Chondrocyte (in vitro differentiated cells): ENCODE measurements at places on chromosomes 2 and 18. TPM values are rescaled to one million over a fixed set of nuclear protein-coding genes. Genes with fewer than 3 reads are reported as not detected.
A peak's percentile ranks its signal among the peaks of the same experiment; 100 is the strongest.

DNA sequence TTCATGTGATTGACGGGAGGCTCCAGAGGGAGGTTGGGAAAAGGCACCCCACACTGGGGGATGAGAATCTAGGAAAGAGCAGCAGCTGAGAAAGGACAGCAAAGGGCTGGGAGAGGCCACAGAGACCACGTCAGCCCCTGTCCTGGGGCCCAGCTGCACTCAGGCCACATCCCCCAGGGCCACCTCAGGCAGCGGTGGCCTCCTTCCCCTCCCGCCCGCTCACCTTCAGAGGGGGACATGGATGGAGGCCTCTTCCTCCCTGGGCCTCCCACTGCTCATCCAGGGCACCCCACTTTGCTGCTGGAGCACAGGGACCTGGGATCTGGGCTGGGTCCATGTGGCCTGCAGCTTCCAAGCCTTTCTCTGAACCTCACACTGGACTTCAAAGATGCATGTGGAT lies 199.8 kb upstream of the HDAC4 start:
- peak; percentile 73 for DNase-seq
- H3K4me3 ChIP-seq: no peak overlapping the region
- no peaks in the 10 kb centered on the region for H3K36me3 ChIP-seq
- peaks cover 7% of the 10 kb centered on the region for H3K27me3 ChIP-seq

DNA sequence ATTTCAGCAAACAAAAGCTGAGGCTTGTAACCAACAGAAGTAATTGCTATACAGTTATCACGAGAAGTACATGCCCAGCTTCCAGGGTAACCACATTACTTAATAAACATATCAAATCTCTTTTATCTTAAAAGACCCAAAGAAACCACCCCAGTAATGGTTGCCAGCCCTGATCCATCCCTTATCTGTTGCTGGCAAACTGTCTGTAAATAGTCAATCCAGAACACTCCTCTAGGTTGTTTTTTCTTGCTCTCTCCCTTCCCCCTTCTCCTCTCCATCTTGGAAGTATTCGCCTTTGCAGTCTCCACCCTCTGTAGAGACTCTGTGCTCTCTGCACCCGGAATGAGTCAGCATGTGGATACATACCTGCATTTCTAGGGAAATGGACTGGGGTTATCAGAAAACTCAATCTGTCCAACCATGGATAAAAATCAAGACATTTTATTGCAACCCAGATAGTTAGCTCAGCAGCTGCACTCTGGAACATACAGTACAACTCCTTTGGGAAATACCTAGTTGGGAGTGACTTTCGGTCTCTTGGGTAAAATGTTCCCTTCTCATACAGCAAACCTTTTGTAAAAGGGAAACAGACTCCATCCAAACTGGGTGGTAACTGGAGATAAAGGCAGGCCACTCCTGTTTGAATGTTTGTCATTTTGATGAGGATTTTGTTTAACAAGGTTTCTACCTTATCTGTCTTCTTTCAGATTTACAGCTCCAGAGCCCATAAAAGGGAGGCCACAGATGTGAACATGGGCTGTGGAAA lies 123.5 kb upstream of the FOSL2 start:
- H3K27ac ChIP-seq: peak overlapping the region; percentile 34
- H3K27me3 ChIP-seq: no peaks in the 10 kb centered on the region
- no peaks in the 10 kb centered on the region for H3K36me3 ChIP-seq
- H3K4me3 ChIP-seq: no peak overlapping the region
- DNase-seq: no peak

GRCh38 chr2:240885566-240885965 lies 10.4 kb downstream of the MAB21L4 start:
- peaks cover 17% of the 10 kb centered on the region for H3K27me3 ChIP-seq
- no peak overlapping the region for H3K27ac ChIP-seq
- peak; percentile 36 for DNase-seq
- H3K4me3 ChIP-seq: no peak overlapping the region

DNA sequence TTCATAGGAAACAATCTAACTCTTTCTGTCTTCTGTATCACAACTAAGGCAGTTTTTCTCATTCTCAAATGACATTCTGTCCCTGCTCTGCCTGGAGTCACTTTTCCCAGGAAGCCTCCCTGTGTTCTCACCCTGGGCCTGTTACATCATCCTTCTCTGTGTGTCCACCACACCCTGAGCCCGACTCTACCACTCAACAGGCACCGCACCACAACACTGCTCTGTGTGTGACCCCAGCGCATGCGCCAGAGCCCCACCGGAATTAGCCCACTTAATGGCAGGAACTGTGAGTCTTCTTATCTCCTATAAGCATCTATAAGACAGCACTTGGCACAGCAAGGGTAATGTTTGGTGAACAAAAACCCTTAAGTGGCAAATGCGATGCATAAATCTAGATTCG lies 32.3 kb downstream of the TGFBRAP1 start:
- peaks cover 7% of the 10 kb centered on the region for H3K36me3 ChIP-seq
- H3K27me3 ChIP-seq: no peaks in the 10 kb centered on the region
- H3K27ac ChIP-seq: peak overlapping the region; percentile 52
- DNase-seq: no peak
- H3K4me1 ChIP-seq: peaks cover 34% of the 10 kb centered on the region

GRCh38 chr2:136323195-136323594 lies 205.2 kb upstream of the CXCR4 start:
- H3K36me3 ChIP-seq: no peaks in the 10 kb centered on the region
- DNase-seq: no peak
- H3K4me3 ChIP-seq: no peak overlapping the region
- no peaks in the 10 kb centered on the region for H3K4me1 ChIP-seq
- H3K27me3 ChIP-seq: peaks cover 3% of the 10 kb centered on the region

DNA sequence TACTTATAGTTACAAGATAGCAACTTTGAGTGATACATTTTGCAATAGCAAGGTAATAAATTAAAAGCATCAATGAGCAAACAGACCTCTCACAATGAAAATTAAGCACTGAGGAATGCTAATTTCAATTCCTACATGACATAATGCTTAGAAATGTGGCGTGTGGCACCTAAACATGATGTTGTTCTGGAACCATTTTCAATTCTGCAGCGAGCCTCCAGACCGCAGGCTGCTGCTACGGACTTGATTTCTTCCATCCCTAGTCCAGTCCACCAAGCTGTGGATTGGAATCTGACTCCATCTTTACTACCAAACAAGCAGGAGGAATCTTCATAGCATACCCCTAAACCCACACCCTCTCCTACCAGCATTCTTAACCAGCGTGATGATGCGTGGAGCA lies 58.7 kb upstream of the ZNF397 start:
- no peak for DNase-seq
- H3K27ac ChIP-seq: no peak overlapping the region
- H3K36me3 ChIP-seq: no peaks in the 10 kb centered on the region
- no peak overlapping the region for H3K4me3 ChIP-seq

DNA sequence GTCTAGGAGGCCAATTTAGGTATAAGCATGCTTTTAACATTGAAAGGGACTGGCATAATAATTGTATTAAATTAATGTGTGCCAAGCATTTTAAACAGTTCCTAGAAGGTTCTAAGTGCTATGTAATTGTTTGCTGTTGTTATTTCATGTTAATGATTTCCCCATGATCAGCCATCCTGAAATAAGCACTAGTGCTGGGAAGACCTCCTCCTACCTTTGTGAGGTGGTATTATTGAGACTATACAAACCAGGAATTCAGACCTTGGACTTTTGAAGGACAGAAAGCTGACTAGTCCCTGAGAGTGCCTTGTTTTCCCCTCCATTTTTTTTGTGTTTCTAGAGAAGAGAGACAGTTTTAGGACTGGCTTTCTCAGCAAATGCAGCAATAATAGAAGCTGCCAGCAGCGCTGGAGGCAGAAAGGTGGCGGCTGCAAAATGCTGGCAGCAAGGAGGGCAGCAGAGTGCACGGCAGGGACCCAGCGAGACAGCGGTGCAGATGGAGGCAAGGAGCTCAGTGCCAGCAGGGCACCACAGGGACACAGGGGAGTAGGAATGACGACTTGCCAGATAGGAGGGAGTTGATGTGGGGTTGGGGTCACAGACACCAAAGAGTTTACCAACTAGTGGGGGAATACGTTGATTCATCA lies 25.3 kb downstream of the NABP1 start:
- H3K27ac ChIP-seq: no peak overlapping the region
- DNase-seq: no peak

DNA sequence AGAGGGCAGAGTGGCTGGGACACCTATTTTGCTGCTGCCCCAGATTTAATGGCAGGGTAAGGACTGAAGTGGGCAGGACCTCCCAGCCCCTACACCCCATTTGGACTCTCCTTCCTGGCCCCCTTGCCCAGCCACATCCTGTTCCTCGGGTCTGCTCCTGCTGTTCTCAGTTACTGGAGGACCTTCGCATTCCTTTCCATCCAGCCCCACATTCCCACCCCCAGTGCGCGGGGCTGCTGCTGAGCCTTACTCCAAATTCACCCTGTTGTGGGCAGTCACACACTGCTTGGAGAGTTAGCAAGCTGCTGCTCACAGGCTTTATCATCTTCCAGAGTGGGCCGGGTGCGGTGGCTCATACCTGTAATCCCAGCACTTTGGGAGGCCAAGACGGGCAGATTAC lies 75.2 kb upstream of the SLC14A2 start:
- DNase-seq: no peak
- H3K27ac ChIP-seq: no peak overlapping the region
- H3K27me3 ChIP-seq: no peaks in the 10 kb centered on the region
- H3K4me3 ChIP-seq: no peak overlapping the region

- H3K4me3 ChIP-seq: no peak overlapping the region
- H3K36me3 ChIP-seq: no peaks in the 10 kb centered on the region
- DNase-seq: no peak
- peaks cover 14% of the 10 kb centered on the region for H3K4me1 ChIP-seq
Observed at GRCh38 chr2:120678926-120679325, 56.7 kb upstream of the GLI2 start.

DNA sequence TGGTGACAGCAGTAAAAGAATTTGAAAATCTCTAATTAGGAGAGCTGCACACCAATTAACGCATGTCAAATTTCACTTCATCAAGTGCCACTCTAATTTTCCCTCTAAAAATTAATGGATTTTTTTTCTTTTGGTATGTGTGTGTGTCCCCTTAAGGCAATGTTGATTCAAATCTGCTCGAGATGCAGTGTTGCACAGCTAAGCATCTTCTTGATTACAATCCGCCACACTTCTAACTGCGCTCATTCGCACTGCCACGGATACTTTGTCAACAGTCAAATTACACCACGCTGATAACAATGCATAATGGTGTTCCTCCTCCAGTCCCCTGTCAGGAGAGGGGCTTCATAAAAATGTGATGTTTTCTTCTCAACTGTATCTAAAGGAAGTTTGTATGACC lies 261.4 kb downstream of the MEIS1 start:
- H3K36me3 ChIP-seq: no peaks in the 10 kb centered on the region
- H3K4me3 ChIP-seq: no peak overlapping the region
- peaks cover 36% of the 10 kb centered on the region for H3K27me3 ChIP-seq
- H3K27ac ChIP-seq: no peak overlapping the region
- H3K4me1 ChIP-seq: no peaks in the 10 kb centered on the region
- no peak for DNase-seq

- peaks cover 4% of the 10 kb centered on the region for H3K4me1 ChIP-seq
- no peaks in the 10 kb centered on the region for H3K36me3 ChIP-seq
- no peak overlapping the region for H3K4me3 ChIP-seq
- peaks cover 2% of the 10 kb centered on the region for H3K27me3 ChIP-seq
- no peak for DNase-seq
- no peak overlapping the region for H3K27ac ChIP-seq
Observed at GRCh38 chr18:69658103-69658502, 257.4 kb downstream of the DOK6 start.

DNA sequence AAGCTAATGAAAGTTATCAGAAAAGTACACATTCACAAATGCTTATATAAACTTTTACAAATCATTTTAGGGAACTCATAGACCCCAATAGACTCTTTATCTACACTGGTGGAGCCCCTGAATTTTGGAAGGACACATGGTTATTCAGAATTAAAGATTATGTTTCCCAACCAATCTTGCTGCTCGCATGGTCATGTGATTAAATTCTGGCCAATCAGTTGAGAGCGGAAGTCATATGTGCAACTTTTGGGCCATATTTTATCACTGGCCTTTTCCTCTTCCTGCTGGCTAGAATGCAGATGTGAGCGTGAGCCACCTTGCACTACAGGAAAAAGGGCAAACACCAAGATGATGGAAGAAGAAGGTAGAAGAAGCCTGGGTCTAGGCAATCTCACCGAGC lies 19.8 kb downstream of the THOC1 start:
- no peak overlapping the region for H3K4me3 ChIP-seq
- no peak overlapping the region for H3K27ac ChIP-seq
- H3K36me3 ChIP-seq: peaks cover 37% of the 10 kb centered on the region
- H3K27me3 ChIP-seq: no peaks in the 10 kb centered on the region
- no peaks in the 10 kb centered on the region for H3K4me1 ChIP-seq
- no peak for DNase-seq

DNA sequence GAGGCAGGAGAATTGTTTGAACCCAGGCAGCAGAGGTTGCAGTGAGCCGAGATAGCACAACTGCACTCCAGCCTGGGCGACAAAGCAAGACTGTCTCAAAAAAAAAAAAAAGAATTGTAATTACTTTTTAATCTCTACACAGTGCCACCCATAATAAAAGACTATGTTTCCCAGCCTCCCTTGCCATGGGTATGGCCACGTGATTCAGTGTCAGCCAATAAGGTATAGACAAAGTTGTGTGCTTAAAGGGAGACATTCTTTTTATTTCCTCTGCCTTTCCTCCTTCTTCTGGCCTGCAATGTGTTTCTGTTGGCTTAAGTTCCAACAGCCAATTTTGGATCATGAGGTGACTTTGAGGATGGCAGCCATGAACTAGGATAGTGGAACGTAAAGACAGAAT lies 406.9 kb downstream of the LNPK start:
- peaks cover 19% of the 10 kb centered on the region for H3K4me1 ChIP-seq
- H3K4me3 ChIP-seq: no peak overlapping the region

GRCh38 chr18:42028247-42028832 lies 73.3 kb downstream of the PIK3C3 start:
- peaks cover 7% of the 10 kb centered on the region for H3K36me3 ChIP-seq
- no peak overlapping the region for H3K27ac ChIP-seq
- no peaks in the 10 kb centered on the region for H3K4me1 ChIP-seq
- DNase-seq: no peak
- no peak overlapping the region for H3K4me3 ChIP-seq

DNA sequence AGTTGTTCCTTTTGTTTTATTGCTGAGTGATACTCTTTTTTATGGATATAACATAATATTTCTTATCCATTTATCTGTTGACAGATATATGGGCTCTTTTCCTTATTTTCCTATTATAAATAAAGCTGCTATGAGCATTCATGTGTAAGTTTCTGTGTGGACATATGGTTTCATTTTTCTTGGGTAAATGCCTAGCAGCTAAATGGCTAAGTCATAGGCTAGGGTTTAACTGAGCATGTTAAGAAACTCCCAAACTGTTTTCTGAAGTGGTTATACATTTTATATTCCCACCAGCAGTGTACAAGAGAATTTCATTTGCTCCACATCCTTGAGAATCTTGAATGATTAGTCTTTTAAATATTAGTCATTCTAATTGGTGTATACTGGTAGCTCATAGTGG lies 786.6 kb upstream of the CDH2 start:
- DNase-seq: no peak
- no peak overlapping the region for H3K4me3 ChIP-seq
- H3K27ac ChIP-seq: no peak overlapping the region
- peaks cover 4% of the 10 kb centered on the region for H3K27me3 ChIP-seq
- no peaks in the 10 kb centered on the region for H3K36me3 ChIP-seq
- H3K4me1 ChIP-seq: peaks cover 17% of the 10 kb centered on the region

GRCh38 chr2:56049233-56049845 lies 125.8 kb upstream of the EFEMP1 start:
- no peak overlapping the region for H3K4me3 ChIP-seq
- H3K27me3 ChIP-seq: peaks cover 6% of the 10 kb centered on the region
- H3K27ac ChIP-seq: no peak overlapping the region
- no peak for DNase-seq

GRCh38 chr18:8286303-8286702 lies 322.9 kb upstream of the RAB12 start:
- no peaks in the 10 kb centered on the region for H3K27me3 ChIP-seq
- H3K36me3 ChIP-seq: peaks cover 7% of the 10 kb centered on the region
- H3K4me1 ChIP-seq: peaks cover 15% of the 10 kb centered on the region
- no peak for DNase-seq

The PAIP2B gene
- total RNA-seq: 0.67 to 0.73 TPM (median 0.70 TPM) in 3 replicates

The ATAD2B gene
- 15.8 to 20.9 TPM (median 15.9 TPM) in 3 replicates for total RNA-seq

The RNPEPL1 gene
- total RNA-seq: 54.9 to 63.2 TPM (median 61.3 TPM) in 3 replicates

The GNAL gene
- 1.3 to 5.9 TPM (median 5.8 TPM) in 3 replicates for total RNA-seq
